GM12865 (cell line): ENCODE measurements at places on chromosomes 7 and 10.

DNA sequence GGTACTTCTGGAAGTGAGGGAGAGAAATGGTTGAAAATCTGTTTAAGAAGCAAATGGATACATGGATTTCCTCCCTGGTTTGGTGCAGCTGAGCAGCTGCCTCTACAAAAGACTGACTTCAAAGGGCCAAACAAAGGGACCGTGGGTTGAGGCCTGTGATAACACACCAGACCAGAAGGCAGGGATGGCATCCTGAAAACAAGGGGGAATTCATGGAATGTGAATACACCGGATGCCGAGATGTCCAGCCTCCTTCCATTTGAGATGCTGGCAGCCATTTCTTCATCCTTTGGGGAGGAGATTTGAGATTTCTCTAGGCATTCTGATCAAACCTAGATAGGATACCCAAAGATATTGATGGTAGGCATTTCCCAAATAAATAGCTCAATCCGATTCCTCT is 36.9 kb downstream of the TAF3 start:
- DNase-seq: no peak

- DNase-seq: no peak
These were observed 105.1 kb downstream of the NRP1 start for GRCh38 chr10:33229252-33229948.

DNA sequence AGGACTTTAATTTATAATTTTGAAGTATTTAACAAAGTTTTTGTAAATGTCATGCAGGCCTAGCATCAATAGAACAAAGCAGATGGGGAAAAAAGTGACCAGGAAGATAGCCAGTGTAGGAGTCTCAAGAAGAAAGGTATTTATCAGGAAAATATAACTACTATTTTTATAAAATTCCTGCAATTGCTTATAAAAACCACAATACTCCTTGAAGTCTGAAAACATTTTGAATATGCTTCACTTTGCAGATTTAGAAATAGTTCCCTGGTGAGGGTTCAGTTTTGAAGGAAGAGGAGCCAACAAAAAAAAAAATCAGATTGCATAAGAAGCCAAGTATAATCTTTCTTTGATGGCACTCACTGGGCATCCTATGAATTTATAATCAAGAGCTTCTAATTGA is 34.1 kb downstream of the MTERF1 start:
- no peak for DNase-seq

- DNase-seq: no peak
These were observed 364.5 kb downstream of the DPP6 start for GRCh38 chr7:154416714-154417113.

- no peak for DNase-seq
These were observed 231.2 kb upstream of the STK17A start for GRCh38 chr7:43351683-43352082.

DNA sequence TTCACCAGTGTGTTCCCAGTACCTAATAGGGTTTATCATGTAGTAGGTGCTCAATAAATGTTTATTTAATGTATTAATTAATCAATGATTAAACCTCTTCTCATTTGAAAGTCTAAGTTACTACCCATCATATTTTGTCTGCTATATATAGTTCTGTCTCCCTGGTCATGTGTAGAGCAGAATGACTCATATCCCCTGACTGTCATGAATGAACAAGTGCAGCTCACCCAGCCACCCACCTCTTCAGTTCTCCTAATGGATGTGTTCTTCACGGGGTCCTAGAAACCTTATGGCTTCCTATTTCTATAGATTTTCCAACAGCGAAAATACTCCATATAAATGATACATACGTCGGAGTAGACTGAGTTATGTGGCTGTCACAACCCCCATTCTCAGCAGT is 64.5 kb downstream of the HIF1AN start:
- DNase-seq: no peak

GRCh38 chr7:37918526-37918925 is 1.9 kb upstream of the SFRP4 start:
- DNase-seq: no peak

DNA sequence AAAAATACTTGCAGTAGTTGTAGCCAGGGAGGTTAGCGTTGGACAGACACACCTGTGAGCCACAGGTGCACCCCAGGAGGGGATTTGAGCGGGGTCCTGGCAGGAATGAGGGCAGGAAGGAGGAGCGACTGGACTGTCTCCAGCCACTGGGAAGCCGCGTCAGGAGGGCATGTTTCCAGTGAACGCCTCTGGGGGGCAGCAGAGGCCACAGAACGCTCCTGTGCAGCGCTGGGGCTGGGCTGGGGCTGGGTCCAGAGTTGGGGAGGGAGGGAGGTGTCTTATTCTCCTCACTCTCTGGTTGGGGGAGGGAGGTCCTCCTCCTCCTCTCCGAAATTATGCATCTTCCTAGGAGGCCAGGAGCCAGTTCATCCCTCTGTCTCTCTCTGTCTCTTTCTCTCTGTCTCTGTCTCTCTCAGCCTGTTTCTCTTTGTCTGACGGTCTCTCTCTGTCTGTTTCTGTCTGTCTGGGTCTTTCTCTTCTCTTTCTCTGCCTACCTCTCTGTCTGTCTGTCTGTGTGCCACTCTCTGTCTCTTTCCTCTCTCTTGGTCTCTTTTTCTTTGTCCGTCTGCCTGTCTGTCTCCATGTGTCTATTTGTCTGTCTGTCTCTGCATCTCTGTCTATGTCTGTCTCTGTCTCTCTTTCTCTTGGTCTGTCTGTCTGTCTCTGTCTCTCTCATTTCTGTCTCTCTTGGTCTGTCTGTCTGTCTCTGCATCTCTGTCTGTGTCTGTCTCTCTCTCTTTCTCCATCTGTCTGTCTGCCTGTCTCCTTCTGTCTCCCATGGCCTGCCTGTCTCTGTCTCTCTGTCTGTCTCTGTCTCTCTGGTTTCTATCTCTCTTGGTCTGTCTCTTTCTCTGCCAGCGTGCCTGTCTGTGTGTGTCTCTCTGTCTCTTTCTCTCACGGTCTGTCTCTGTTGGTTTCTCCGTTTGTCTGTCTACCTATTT is 9.9 kb upstream of the PSMG3 start:
- peak; percentile 59 for DNase-seq

DNA sequence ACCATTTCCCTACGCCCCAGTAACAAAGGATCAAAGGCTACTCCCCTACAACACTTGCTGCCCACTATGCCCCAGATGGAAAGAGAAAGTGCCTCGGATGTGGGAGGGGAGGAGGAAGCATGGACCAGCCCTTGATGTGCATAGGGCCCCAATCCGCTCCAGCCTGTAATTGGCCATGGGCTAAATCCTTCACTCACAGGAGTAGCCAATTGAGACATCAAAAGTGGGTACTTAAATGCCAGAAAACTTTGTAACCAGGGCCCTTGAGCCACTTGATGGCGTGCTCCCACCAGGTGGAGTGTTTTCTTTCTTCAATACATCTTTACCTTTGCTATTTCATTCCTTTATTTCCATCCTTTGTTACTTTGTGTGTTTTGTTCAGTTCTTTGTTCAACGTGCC is 500.5 kb upstream of the LRRN3 start:
- peak; percentile 30 for DNase-seq

DNA sequence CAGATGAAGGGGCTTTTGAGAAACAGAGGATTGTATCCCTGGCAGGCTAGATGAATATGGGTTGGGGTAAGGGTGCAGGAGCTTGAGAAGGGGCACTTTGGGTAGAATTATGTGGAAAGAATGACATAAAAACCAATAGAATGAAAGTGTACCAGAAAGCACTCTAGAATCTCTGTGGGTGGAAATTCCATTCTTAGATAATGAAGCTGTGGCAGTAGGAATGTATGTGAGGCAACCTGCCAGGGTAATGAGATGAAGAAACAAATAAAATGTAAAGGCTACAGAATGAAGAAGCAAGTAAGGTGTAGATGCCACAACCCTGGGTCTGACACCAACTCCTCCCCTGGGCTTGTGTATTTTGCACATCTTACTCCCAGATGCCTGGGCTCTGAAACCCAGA is 16.8 kb downstream of the NOBOX start:
- DNase-seq: no peak

DNA sequence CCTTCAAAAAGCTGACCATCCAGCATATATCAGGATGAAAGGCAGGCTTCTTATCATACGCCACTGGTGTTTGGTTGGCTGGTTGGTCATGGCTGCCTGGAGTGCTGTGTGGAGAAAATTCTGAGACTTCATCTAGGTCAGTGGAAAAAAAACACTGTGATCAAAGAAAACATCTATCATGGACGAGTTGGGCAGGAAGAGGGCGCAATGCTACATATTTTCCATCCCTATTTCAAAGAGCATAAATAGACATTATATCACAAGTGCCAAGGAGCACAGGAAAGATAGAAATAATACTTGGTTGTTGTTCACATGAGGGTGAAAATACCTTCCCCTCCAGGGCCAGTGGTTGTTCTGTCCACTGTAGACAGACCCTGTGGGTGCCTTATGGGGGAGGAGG is 128.4 kb upstream of the PLPP4 start:
- no peak for DNase-seq

DNA sequence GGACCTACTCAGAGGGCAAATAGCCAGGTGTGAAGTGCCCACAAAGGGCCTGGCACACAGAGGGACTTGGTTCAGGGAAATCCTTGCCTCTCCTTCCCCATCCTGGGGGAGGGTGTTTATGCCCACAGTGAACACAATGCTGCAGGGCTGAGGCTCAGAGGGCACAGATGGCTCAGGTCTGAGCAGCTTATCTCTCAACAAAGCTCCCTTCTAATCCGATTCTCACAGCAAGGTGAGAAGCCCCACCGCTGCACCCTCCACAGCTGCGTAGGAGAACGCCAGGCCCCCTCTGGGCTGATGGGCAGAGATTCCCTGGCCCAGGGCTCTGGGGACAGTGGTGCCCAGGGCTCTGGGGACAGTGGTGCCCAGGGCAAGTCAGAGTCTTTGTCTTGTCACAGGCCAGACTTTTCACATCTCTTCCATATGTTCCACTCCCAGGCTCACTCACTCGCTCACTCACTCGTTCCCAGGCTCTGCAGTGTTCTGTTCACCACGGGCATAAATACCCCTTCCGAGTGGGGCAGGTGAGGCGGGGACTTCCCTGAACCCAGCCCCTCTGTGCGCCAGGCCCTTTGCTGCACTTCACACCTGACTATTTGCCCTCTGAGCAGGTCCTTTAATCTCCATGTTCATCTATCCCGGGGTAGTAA is 8.7 kb upstream of the CDHR1 start:
- no peak for DNase-seq

- DNase-seq: no peak
These were observed 98.7 kb downstream of the NOC3L start for GRCh38 chr10:94264085-94264484.

DNA sequence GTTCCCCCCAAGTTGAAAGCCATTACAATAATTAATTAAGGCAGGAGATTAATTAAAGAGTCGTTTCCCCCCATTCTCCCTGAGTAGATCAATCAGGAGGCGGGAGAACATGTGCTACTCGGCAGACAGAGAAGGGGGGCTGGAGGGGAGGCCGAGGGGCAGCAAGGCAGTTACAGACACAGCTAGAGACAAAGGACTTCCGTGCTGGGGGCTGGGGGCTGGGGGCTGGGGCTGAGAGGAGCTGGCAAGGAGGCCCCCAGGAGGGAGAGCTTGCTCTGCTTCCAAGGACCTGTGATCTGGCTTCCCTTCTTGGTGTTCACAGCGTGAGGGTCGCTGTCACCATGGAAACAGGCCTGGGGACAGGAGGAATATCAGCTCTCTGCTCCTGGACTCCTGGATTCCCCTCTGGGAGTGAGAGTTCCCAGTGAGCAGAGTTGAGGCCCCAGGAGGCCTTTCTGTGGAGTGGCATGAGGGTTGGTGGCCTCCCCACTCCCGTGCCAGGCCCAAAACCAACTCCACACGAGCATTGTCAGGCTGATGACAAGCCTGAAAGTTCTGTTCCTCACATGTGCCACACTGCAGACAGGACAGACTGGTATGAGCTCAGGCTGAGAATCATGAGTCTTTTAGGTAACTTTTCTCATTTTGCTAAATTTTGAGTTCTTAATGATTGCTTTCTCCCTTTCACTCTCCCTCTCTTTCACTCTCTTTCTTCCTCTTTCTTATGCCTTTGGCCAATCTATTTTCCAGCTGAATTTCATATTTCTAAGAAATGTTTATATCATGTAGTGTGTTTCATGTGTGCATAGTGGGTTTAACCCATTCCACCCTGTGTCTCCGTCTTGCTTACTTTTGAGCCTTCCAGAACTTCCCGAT is 16.4 kb downstream of the FAM241B start:
- no peak for DNase-seq

DNA sequence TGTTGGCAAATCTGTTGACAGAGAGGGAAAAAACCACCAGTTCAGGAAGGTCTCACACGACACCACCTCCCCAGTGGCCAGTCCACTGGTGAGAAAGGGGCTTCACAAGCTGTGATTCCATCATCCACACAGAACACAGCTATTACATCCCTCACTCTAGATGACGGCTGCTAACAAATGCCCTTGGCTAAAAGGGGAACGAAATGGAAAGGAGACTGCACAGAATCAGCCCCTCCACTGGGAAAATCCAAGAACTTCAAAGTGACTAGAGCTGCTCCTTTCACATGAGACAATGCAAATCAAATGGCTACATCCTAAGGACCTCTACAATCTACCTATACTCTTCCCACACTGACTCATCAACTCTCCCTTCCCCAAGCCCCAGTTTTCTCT is 5.6 kb downstream of the PARP12 start:
- no peak for DNase-seq

GRCh38 chr10:126857178-126857806 is 47.9 kb upstream of the DOCK1 start:
- no peak for DNase-seq

DNA sequence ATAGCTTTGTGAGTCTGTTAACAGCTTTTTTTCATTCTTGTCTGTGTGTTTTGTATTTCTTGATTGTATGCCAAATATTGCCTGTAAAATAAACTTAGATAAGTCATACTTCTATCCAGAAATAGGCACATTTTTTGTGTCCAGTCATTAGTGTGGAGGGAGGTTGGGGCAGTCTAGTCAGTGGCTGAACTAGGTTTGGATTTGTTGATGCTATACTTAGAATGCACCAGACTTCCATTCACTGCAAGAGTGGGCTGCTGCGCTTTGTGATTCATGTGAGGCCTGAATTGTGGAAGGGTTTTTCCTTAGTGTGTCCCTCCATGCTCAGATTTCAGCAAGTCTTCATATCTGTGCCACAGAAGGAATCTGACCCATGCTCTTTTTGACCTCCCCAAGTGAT is 50.0 kb downstream of the TRUB1 start:
- no peak for DNase-seq

- DNase-seq: no peak
These were observed 91.9 kb downstream of the MYL10 start for GRCh38 chr7:101537205-101537604.
